RWPE1 (cell line): ENCODE measurements at places on chromosomes 7 and 10.

- DNase-seq = peak; percentile 91
Measured at GRCh38 chr10:58856508-58857240, 319.8 kb upstream of the PHYHIPL start.

DNA sequence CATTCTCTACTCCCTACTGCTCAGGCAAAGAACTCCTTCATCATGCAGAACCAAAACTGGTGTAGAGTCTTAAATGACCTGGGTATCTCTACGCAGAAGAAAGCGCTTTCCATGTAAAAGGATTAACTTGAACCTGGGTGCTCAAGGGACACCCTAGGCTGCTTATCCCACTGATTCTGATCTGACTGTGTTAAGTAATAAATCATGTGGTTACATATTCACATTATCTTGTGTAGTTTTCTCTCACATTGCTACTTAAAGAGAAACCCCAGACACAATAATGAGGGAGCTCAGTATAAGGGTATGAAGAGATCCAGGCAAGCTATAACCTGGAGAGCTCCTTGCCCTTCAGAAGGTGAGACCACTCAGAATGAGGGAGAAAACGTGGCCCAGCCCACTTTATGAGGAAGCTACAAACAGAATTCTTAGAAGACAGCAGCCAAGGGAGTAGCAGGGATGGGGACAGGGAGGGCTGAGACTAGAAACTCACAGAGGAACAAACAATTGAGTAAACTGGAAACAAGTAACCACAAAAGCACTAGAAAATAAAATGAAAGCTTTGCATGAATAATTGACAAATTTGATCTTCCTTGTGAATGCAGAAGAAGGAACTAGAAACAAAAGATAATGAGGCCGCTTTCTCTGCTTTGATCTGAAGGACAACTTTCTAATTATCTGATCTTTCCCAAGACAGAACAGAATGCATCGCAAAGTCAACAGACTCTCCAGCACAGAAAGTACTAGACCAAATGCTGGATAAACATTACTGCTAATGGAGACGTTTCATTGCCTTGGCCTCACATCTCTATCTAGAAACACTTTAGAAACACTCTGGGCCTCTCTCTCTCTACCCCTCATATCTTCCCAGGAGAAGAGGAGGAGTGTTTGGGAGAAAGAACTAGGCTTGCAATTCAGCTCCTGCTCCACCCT is 76.1 kb downstream of the LRRC17 start:
- DNase-seq = no peak

- DNase-seq = peak; percentile 75
Measured at GRCh38 chr10:103479135-103479534, at the start of gene CALHM3. TSS of gene CALHM3 (minus strand) at chr10:103479240. CDS start at chr10:103479032, 208 bp downstream.

DNA sequence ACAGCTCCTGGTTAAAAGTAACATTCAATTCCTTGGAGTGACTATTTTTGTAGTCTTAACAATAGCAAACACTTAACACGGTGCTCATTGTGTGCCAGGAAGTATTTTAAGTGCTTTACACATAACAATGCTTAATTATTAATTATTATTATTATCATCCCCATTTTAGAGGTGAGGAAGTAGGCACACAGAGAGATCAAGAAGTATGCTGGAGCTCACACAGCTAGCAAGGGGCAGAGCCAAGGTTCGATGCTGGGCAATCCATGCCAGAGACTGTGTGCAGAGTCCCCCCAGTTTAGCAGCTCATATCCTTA is 48.2 kb upstream of the SMNDC1 start:
- DNase-seq = no peak

- DNase-seq = no peak
Measured at GRCh38 chr10:33287112-33287511, 47.4 kb downstream of the NRP1 start.

DNA sequence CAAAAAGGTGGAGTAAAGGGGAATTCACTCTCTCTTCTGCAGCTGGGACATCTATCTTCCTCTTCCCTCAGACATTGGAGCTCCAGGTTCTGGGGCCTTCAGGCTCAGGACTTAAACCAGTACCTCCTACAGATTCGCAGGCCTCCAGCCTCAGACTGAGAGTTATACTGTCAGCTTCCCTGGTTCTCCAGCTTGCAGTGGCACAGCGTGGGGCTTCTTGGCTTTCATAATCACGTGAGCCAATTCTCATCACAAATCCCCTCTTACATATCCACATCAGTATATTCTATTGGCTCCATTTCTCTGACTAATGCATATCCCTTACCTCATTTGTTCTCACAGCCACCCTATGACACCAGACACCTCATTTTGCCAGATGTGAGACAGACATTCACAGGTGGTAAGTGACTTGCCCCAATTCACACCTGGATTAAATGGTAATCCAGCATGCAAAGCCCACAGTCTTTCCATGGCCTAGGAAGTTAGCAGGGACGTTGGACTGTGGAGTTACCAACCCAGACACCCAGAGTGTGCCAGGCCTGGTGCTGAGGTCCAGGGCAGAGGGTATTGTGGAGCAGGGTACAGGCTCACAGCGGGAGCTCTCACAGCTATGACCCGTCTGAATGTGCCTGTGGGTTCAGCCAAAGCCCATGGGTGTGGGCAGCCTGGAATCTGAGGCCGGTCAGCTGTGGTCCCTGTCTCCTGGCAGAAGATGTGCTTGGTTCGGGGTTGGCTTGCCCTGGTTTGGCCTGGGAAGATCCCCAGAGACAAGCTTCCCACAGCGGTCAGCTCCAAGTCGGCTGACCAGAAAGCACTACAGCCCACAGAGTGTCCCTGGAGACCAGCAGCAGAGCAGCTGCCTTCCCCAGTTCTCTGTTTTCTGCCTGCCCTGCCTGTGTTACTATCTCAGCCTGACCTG is 18.4 kb upstream of the ZCCHC24 start:
- DNase-seq = no peak

DNA sequence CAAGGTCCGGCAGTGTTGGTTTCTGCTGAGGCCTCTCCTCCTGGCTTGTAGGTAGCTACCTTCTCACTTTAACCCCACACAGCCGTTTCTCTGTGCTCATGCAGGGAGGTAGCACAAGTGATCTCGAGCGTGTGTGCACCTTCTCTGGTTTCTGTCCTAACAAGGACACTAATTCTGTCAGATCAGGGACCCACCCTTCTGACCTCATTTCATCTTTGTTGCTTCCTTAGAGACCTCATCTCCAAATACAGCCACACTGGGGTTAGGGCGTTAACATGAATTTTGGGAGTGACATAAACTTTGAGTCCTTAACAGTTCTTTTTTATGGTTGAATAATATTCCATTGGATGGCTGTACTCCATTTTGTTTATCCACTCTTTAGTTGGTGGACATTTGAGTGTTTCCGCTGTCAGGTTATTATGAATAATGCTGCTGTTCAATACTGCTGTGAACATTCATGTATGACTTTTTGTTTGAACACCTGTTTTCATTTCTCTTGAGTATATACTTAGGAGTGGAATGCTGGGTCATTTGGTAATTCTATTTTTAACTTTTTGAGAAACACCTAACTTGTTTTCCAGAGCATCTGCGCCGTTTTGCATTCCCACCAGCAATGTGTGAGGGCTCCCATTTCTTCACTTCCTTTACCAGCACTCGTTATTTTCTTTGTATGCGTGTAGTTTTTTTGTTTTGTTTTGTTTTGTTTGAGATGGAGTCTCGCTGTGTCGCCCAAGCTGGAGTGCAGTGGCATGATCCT is 57.5 kb downstream of the LCOR start:
- DNase-seq = no peak

GRCh38 chr10:60374836-60375235 is 14.8 kb downstream of the ANK3 start:
- DNase-seq = no peak

DNA sequence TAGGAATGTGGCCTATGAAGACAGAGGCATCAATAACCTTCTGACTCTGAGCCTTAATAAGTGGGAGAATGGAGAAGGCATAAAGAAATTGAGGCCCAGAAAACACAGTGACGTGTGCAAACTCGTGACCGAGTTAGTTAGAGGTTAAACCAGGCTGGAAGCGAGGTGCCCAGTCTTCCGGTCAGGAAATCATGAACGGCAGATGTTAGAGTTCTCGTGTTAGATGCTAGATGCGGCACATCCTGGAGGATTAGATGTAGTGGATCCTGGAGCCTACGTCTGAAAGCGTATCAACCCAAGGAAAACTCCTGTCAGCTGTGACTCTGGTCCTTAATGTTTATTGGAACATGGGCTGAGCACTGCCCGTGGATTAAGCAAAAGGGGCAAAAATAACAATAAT is 275.9 kb downstream of the TCF7L2 start:
- no peak for DNase-seq

DNA sequence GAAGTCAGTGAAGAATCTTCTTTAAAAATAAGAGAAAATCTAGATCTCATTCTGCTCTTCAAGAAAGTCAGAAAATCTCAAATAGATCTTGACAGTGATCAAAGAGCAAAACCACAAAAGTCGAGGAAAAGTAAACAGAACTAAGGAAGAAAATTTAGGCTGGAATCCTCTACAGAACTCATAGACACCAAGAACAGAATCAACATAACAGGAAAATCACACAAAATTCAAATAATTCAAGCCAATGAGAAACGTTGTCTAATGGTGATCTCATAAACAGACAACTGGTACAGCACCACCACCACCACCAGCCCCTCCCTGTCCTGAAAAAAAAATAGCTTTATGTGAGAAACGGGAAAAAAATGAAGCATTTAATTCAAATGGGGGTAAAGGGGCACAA is 6.9 kb downstream of the ITGB1 start:
- no peak for DNase-seq

DNA sequence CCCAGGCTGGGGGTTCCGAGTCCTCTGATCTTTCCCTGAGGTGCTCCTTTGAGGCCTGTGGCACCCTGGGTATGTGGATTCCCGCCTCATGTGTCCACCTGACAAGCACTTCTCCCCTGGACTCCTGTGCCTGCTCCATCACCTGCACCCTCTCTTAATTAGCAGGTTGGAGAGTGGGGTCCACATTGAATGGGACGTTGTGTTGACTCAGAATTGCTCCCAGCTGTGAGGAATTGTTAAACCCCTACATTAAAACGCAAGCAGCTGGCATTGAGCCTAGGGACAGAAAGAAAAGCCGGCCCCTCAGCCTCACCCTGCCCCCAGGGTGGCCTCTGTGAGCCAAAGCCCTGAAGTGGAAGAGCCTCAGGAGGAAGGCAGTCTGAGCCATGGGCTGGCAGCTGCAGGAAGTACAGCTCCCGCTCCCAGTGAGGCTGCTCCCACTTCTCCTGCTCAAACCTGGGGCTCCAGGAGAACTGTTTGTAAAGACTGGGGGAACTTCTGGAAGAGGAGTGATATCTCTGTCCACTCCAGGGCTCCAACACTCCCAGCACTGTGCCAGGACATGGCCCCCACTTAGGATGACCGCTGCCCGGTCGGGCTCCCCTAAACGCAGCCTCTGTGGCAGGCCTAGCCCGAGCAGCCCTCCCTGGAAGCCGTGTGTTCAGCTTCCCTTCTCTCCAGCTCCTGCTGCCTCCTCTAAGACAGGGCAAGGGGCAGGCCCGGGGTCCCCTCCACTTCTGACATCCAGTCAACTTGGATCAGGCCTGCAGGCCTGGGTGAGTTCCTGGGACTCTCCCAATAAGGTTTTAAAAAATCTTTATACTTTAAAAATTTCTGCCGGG is 1.8 kb upstream of the OPN4 start:
- DNase-seq = no peak

- DNase-seq = no peak
Measured at GRCh38 chr10:131513901-131514300, 202.4 kb upstream of the TCERG1L start.

DNA sequence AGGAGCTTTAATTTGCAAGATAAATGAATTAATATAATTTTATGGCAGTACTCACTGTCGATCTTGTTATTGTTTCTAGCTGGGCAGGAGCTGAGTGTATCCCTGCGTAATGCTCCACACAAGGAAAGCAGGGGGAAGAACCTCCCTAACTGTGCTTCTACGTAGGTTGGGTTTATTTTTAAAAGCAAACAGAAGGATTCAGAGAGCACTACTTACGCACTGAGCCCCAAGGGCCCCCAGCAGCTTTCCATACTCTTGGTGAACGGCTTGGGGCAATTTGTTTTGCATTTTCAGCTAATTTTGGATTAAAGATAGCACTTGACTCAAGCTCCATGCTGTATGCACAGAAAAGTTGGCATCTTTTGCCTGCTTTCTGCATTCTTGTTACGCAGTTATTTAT is 9.6 kb downstream of the DUSP5 start:
- no peak for DNase-seq

DNA sequence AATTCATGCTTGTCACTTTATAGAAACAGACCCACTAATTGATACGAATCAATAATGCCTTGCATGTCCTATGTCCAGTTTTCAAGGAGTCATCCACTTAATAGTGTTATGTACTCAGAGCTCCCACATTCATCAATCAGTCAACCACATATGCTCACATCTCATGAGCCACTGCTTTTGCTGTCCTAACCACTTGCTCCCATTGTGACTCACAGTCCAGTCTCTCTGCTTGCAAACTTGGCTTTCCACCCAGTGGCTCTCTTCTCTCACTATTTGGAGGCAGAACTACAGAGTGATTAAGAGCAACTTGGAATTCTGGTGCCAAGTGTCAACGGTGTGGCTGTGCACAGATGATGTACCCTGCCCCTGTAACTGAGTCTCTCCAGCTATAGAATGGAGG is 166.0 kb downstream of the SNX13 start:
- DNase-seq = no peak

GRCh38 chr7:73560109-73560835 is 2.8 kb upstream of the BCL7B start:
- peak; percentile 47 for DNase-seq

GRCh38 chr10:132376394-132376851 is 20.6 kb upstream of the PWWP2B start:
- DNase-seq = no peak

- peak; percentile 81 for DNase-seq
Measured at GRCh38 chr7:108525327-108525984, 479 bp downstream of the PNPLA8 start.

DNA sequence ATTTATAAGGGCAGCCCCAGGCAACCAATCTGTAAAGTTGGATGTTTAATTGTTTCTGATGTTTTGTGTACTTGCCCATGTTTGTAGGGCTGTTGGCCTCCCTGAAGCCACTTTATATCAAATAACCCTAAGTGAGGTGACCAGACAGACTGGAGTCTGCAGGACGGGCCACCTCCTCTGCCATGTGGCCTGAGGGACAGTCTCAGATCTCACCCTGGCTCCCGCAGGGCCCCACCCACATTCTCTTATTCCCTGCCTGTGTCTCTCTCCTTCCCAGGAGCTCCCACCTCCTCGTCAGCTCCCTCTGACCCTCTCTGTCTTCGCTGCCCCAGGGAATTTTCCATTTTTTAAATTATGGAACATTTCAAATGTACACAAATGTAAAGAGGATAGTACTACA is 9.5 kb upstream of the C10orf71 start:
- DNase-seq = no peak

- no peak for DNase-seq
Measured at GRCh38 chr10:102436312-102436711, 3.9 kb upstream of the CUEDC2 start.

- DNase-seq = no peak
Measured at GRCh38 chr10:12568391-12569009, 219.2 kb downstream of the CAMK1D start.
